Central memory CD8-positive, alpha-beta T cell (primary cell): ENCODE measurements at places on chromosomes 13 and 19.

DNA sequence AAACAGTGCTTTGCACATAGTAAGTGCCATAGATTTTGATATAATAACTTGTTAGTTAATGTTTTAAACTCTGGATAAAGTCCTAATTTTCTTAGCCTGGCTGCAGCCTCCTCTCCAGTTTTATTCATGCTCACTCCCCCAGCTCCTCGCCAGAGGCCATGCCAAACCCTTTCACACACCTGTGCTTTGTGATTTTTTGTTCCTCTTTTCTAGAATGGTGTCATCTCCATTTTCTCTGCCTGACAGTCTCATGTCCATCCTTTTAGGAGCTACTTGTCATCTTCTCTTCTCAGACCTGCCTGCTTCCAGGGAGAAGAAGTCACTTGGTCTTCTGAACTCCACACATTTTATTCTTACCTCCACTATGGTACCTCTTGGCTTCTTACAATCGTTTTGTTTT lies 55.8 kb upstream of the SPATA13 start:
- H3K4me3 ChIP-seq, result no peak overlapping the region
- no peak for DNase-seq
- H3K27ac ChIP-seq, result no peak overlapping the region
- no peaks in the 10 kb centered on the region for H3K36me3 ChIP-seq
- no peaks in the 10 kb centered on the region for H3K27me3 ChIP-seq

DNA sequence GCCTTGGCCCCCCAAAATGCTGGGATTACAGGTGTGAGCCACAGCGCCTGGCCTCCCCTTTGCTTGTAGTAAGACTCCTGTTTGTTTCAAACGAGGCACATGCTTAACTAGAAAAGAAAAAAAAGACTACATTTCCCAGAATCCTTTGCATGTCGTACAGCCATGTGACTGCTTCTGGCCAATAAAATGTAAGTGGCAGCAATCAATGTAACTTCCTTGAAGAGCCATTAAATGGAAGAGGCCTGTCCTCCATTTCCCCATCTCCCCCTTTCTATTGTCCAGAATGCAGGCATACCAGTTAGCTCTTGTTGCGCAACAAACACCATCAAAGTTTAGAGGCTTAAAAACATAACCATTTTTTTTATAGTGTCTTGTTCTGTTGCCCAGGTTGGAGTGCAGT lies 10.4 kb upstream of the GPR32 start:
- no peaks in the 10 kb centered on the region for H3K36me3 ChIP-seq
- peaks cover 30% of the 10 kb centered on the region for H3K27me3 ChIP-seq
- no peak for DNase-seq
- no peaks in the 10 kb centered on the region for H3K4me1 ChIP-seq

- H3K4me3 ChIP-seq, result peak overlapping the region; percentile 16
- H3K27me3 ChIP-seq, result no peaks in the 10 kb centered on the region
- DNase-seq, result no peak
- H3K36me3 ChIP-seq, result peaks cover 95% of the 10 kb centered on the region
- H3K27ac ChIP-seq, result peak overlapping the region; percentile 20
Observed at GRCh38 chr19:8468761-8469373, 24.1 kb downstream of the HNRNPM start.

- no peak for DNase-seq
- H3K27ac ChIP-seq, result no peak overlapping the region
- H3K36me3 ChIP-seq, result no peaks in the 10 kb centered on the region
- peaks cover 22% of the 10 kb centered on the region for H3K27me3 ChIP-seq
Observed at GRCh38 chr13:25687471-25688225, 315.9 kb downstream of the ATP8A2 start.

DNA sequence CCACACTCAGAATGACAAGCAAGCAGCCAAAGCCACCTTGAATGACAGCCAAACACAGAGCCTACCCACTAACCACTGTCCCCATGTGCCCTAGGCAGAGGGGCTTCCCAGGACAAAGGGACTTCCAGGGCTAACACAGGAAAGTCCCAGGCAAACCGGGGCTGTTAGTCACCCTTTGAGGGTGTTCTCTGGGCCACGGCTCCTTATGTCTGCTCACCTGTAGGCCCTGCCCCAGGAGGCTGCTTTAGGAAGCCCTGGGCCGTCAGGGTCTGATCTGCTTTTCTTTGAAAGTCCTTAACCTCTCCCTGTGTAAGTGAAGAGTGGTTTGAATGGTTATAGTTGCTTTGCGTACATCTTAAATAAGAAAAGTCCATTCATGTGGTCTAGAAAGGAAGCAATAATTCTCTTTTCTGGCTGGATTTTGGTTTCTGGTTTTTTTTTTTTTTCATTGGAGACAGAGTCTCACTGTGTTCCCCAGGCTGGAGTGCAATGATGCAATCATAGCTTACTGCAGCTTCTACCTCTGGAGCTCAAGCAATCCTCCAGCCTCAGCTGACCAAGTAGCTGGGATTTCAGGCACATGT lies 161.4 kb downstream of the EFNB2 start:
- no peak for DNase-seq
- H3K27me3 ChIP-seq, result peaks cover 8% of the 10 kb centered on the region
- H3K4me3 ChIP-seq, result no peak overlapping the region
- peaks cover 5% of the 10 kb centered on the region for H3K36me3 ChIP-seq
- no peak overlapping the region for H3K27ac ChIP-seq

- no peak overlapping the region for H3K27ac ChIP-seq
- H3K36me3 ChIP-seq, result peaks cover 1% of the 10 kb centered on the region
- no peaks in the 10 kb centered on the region for H3K4me1 ChIP-seq
Observed at GRCh38 chr19:57465680-57466381, 8.9 kb upstream of the VN1R1 start.

DNA sequence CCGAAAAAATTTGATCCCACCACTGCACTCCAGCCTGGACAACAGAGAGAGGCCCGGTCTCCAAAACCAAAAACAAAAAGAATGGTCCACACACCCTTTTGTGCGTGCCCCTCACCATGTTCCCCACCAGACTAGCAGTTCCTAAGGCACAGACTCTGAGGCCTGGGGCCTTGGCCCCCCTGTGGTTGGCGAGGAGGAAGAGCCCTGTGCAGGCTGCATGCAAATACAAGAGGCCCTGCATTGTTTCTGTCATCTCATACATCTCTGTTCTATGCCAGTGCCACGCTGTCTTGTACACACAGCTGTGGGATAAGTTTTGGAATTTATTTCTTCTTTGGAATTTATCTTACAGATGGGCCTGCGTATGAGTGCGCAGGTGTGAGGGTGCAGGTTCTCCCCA lies 4.7 kb upstream of the YJEFN3 start:
- no peak overlapping the region for H3K27ac ChIP-seq
- H3K4me3 ChIP-seq, result no peak overlapping the region
- H3K4me1 ChIP-seq, result peaks cover 19% of the 10 kb centered on the region
- no peaks in the 10 kb centered on the region for H3K27me3 ChIP-seq

DNA sequence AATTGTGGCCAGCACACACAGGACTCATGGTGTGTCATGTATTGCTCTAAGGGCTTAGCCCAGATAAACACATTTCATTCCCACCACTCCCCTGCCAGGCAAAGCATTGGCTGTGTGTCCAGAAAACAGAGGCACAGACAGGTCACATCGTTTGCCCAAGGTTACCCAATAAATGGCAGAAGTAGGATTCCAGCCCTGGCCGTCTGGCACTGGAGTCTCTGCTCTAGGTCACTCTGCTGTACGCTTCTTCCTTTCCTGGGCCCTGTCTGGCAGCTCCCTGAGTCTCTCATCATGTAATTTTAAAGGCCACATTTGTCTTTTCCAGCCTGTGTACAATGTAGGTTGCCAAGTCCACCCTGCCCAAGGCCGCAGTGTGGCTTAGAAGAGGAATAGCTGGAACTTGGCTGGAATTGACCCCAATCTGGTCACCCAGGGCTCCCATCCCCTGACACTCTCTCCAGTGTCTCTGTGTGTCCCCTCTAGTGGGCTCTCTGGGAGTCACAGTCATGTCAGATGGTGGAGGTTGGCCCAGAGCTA lies 264.5 kb upstream of the TSHZ3 start:
- H3K4me1 ChIP-seq, result no peaks in the 10 kb centered on the region
- H3K4me3 ChIP-seq, result no peak overlapping the region
- no peak overlapping the region for H3K27ac ChIP-seq
- H3K27me3 ChIP-seq, result no peaks in the 10 kb centered on the region

DNA sequence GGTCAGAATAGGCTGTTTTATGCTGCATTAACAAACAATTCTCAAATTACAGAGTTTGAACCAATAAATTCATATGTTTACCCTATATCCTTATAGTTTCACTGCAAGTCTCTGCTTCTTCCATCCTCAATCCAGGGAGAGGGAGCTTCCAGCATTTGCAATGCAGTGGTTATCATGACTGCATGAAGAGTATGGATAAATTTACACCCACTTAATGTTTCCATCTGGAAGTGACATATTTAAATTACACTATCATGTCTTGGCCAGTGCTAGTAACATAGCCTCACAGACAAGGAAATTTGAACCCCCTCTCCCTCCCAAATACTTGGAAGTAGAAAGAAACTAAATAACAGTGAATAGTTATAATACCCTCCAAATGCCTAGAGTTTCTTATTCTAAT lies 33.5 kb upstream of the UFM1 start:
- H3K4me3 ChIP-seq, result no peak overlapping the region
- H3K4me1 ChIP-seq, result no peaks in the 10 kb centered on the region
- DNase-seq, result no peak
- H3K36me3 ChIP-seq, result no peaks in the 10 kb centered on the region

DNA sequence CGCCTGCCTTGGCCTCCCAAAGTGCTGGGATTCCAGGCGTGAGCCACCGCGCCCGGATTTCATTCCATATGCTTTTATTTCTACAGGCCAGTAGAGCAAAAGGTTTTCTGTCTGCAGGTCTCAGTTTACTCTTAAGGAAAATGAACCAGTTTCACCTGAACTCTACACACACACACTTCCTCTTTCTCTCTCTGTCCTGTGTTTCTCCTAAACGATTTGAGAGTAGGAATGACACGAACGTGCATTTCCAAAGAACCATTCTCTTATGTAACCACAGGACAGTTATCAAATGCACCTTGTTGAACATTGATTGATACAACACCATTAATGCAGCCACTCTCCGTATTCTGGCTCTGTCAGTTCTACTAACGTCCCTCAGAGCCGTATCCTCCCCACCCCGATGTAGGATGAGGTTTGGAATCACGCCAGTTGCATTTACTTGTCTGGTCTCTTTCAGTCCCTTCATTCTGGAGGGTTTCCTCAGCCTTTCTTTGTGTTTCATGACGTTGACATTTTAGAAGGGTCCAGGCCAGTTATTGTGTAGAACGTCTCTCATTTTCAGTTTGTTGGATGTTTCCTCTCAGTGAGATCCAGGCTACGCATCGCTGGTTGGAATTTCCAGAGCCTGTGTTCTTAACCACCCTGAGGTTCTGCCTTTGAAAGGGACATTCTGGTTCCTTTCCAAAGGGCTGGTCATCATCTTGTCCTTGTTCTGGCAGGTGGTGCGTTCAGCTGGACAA lies 36.0 kb downstream of the BICRA start:
- H3K27ac ChIP-seq, result peak overlapping the region; percentile 79
- DNase-seq, result no peak
- peaks cover 45% of the 10 kb centered on the region for H3K4me1 ChIP-seq
- no peak overlapping the region for H3K4me3 ChIP-seq

GRCh38 chr19:16446724-16447368 lies 24.9 kb downstream of the EPS15L1 start:
- DNase-seq, result peak; percentile 50
- peaks cover 13% of the 10 kb centered on the region for H3K36me3 ChIP-seq
- H3K4me3 ChIP-seq, result peak overlapping the region; percentile 73
- H3K27ac ChIP-seq, result peak overlapping the region; percentile 94
- peaks cover 65% of the 10 kb centered on the region for H3K4me1 ChIP-seq

DNA sequence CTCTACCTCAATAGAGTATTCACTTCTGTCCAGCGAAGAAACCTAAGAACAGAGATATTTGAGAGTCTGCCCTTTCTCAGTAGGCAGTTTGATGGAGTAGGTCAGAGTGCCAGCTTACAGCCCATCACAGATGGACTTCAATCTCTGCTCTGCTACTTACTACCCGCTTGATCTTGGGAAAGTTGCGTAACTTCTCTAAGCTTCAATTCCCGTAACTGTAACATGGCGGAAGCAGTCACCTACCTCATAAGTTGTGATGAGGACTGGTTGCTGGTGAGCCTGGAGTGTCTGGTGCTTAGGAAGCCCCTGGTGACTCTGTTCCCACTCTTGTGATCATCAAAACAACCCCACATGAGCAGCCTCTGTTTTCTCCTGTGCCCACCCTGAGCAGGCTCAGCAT lies 31.0 kb downstream of the AMER2 start:
- H3K27me3 ChIP-seq, result peaks cover 32% of the 10 kb centered on the region
- H3K27ac ChIP-seq, result no peak overlapping the region
- no peak for DNase-seq
- H3K4me3 ChIP-seq, result no peak overlapping the region
- H3K4me1 ChIP-seq, result no peaks in the 10 kb centered on the region
- H3K36me3 ChIP-seq, result no peaks in the 10 kb centered on the region

GRCh38 chr13:108154421-108154858 lies 60.9 kb downstream of the LIG4 start:
- H3K27me3 ChIP-seq, result peaks cover 22% of the 10 kb centered on the region
- H3K27ac ChIP-seq, result no peak overlapping the region
- no peaks in the 10 kb centered on the region for H3K4me1 ChIP-seq
- no peaks in the 10 kb centered on the region for H3K36me3 ChIP-seq

- H3K27me3 ChIP-seq, result peaks cover 17% of the 10 kb centered on the region
- no peak overlapping the region for H3K27ac ChIP-seq
- no peaks in the 10 kb centered on the region for H3K36me3 ChIP-seq
- H3K4me1 ChIP-seq, result no peaks in the 10 kb centered on the region
- H3K4me3 ChIP-seq, result no peak overlapping the region
Observed at GRCh38 chr19:44803442-44804428, 5.2 kb upstream of the BCAM start.
